ENCODE measurements at places on chromosomes 5 and 9. TPM values are rescaled to one million over a fixed set of nuclear protein-coding genes. Genes with fewer than 3 reads are reported as not detected.
A peak's percentile ranks its signal among the peaks of the same experiment; 100 is the strongest.

DNA sequence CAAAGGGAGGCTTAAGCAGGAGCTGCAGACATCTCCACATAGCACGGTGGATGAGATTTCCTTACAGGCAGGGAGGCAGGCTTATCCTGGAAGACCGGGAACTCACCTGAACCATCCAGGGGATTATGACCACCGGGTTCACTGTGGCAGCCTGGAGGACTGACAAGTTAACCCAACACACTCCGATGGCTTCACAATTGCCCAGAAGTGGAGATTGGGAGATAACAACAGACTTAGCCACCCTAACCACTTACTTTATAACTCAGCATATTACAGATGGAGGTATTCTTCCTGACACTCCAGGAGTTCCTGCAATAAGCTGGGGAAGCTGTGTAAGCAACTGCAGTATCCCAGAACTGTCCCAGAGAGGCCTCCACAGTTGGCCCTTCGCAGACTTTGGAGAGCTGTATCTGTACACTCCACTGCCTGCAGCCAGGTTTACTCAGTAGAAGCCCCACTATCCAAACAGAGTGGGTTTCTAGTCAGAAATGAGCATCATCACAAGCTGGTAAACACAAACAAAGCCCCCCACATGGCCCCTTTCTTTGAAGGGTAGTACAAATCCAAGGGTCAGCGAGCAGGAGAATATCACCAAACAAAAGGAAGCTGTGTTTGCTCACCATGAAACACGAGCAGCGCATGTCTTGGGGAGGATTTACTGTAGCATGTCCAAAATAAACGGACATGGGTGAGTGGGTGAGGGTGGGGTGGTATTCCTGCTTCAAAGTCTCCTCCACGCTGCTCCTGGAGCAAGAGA is 462.2 kb downstream of the RASEF start:
- H3K4me3 ChIP-seq, result no peak overlapping the region
- H3K27ac ChIP-seq, result no peak overlapping the region
- H3K27me3 ChIP-seq, result no peaks in the 10 kb centered on the region
- no peak for DNase-seq

The ANKRD31 gene
- 0.51 TPM for polyA plus RNA-seq

The TOR1B gene
- polyA plus RNA-seq, result 25.0 TPM

DNA sequence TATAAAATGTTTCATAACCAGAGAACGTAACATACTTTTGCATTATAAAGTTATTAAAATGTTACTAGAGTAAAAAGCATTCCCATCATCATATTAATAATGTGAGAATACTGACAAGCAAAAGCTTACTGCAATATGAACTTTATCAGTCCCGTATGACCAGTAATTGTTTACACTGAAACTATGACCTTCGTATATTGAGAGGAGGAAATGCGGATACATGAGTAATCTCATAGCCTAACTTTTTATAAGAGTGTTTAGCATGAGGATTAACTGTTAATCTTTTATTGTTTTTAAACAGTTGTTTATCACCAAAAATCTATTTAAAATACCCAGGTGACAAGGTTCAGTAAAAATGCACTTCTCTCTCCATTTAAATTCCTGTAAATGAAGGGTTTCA is 272.4 kb downstream of the SLF1 start:
- no peaks in the 10 kb centered on the region for H3K27me3 ChIP-seq
- H3K4me1 ChIP-seq, result no peaks in the 10 kb centered on the region
- H3K36me3 ChIP-seq, result no peaks in the 10 kb centered on the region
- H3K4me3 ChIP-seq, result no peak overlapping the region
- no peak for DNase-seq

DNA sequence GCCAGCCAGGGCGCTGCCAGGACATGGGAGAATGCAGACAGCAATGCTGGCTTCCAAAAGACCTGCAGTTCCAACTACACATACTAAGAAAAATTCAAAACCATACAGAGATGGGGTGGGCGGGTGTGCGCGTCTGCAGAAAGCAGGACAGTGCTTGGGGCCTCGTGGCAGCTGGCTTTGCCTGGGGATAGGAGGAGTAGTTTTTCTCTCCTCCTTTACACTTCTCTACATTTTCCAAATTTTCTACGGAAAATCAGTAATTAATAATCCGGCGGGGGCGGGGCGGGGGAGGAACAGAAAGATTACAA is 43.6 kb upstream of the SARDH start:
- H3K27me3 ChIP-seq, result no peaks in the 10 kb centered on the region
- H3K27ac ChIP-seq, result no peak overlapping the region
- H3K4me3 ChIP-seq, result no peak overlapping the region
- DNase-seq, result no peak

DNA sequence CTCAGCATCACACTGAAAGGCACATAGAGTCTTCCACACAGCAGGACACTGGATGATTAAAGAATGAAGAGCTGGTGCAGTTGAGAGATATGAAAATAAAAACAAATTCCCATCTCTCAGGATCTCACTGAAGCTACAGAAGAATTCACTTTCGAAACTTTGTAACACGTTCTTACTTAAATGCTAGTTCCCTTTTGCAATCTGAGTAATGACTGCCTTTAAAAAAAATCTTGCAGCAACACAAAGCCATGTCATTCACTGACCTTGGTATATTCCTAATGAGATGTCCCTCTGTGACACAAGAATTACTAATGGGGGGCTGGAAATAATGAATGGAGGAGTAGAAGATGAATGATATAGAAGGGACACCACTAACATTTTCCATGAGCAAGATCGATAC is 201.8 kb downstream of the GLIS3 start:
- DNase-seq, result no peak
- H3K27me3 ChIP-seq, result no peaks in the 10 kb centered on the region
- no peaks in the 10 kb centered on the region for H3K36me3 ChIP-seq
- no peak overlapping the region for H3K4me3 ChIP-seq

DNA sequence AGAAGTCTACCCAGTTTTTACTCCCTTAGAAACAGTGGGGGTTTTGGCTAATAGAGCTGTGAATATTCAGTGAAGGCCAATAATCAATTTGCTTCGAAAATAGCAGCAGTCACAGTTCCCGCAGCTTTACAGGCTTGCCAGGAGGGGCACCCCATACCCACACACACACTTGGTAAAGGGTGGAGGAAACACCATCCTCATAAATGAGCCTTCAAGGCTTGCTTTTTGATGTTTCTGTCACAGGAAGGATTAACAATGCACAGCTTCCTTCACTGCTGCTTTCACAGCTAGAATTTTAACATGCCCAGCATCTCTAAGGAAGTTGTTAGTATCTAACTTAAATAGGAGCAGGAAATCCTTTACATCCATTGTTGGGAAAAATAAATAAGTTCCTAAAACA is 1247.5 kb upstream of the C9orf72 start:
- no peak overlapping the region for H3K27ac ChIP-seq
- no peak for DNase-seq
- no peaks in the 10 kb centered on the region for H3K27me3 ChIP-seq
- H3K36me3 ChIP-seq, result no peaks in the 10 kb centered on the region
- H3K4me3 ChIP-seq, result no peak overlapping the region

- H3K4me3 ChIP-seq, result no peak overlapping the region
- H3K27ac ChIP-seq, result no peak overlapping the region
- DNase-seq, result no peak
- H3K4me1 ChIP-seq, result peaks cover 13% of the 10 kb centered on the region
- H3K36me3 ChIP-seq, result no peaks in the 10 kb centered on the region
- H3K27me3 ChIP-seq, result no peaks in the 10 kb centered on the region
These were observed 331.2 kb upstream of the DAB2 start for GRCh38 chr5:39755986-39756385.

- no peaks in the 10 kb centered on the region for H3K4me1 ChIP-seq
- peaks cover 57% of the 10 kb centered on the region for H3K27me3 ChIP-seq
- H3K36me3 ChIP-seq, result no peaks in the 10 kb centered on the region
- peak; percentile 33 for DNase-seq
These were observed 517 bp downstream of the KCNN2 start for GRCh38 chr5:114362197-114362976.

The LCN9 gene
- polyA plus RNA-seq, result not detected

DNA sequence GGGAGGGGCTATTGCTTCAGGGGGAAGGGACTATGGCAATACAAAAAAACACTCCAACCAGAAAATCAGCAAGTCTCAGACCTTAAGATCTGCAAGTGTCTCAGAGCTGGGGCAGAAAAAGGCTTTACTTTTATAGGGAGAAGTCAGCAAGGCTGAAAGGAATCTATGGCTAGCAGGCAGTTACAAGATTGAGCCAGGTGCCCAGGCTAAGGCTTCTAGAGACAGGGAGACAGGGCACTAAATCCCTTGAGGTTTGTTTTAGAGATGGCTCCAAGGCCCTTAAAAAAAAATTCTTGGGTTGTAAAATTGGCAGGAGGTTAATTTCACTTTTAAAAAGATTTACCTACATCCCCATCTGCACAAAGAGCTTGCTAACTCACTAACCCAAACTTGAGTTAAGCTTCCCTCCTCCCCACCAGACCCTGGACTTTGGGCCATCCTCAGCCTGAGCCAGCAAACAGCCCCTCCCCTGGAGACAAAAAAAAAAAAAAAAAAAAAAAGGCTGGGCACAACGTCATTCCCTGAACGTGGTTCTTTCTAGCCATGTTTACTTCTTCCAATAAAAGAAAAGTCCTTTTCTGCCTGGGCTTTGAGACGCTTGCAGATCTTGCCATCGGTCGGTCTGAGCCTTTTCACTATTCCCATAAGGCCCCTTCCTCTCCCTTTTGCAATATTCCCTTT is 17.9 kb downstream of the NIPAL4 start:
- H3K4me1 ChIP-seq, result no peaks in the 10 kb centered on the region
- H3K36me3 ChIP-seq, result peaks cover 31% of the 10 kb centered on the region
- DNase-seq, result no peak
- H3K27ac ChIP-seq, result no peak overlapping the region
- no peaks in the 10 kb centered on the region for H3K27me3 ChIP-seq

All from left lung (tissue), 14 donors.